Stimulated activated CD4-positive, alpha-beta T cell treated with anti-CD3 and anti-CD28 coated beads, Interleukin-12 subunit alpha, Interleukin-12 subunit beta, amount 100 ng/mL, for 24 hours (primary cell): ENCODE measurements at places on chromosomes 6 and 20.

DNA sequence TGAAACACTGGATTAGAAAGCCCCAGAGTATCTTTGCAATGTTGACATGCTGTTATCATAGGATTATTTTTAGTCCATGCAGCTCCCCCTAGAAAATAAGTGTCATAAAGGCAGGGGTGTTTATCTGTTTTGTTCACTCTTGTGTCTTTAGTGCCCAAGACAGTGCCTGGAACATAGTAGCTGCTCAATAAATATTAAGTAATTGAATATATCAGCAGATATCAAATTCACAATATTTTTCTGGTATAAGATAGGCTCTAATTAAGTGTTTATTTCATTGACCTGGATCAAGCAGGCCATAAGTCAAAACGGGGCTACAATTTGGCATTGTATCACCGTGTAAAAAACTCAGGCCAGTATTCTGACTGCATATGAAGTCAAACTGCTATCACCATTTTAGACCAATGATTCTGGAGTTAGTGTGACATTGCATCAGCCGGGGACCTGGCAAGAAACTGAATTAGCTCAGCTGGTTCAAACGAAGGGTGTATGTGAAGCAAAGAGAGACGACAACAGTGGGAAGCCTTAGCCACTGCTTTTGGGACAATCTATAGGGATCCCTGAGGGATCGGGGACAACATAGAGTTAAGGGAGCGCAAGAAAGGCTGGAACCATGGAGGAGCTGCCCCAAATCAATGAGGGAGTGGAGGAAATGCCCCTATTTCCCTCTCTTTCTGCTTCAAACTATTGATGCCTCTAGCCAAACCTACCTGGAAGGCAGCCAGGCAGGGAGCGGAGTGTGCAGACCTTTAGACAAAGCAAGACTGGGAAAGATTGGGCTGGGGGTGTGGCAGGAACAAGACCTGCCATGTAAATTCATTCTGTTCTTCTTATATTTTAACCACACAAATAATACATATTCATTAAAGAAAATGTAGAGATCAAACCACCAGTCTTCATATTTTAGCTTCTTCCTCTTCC lies 112.2 kb downstream of the PLEKHG1 start:
- no peak for DNase-seq

GRCh38 chr6:36769676-36770499 lies 69.4 kb downstream of the CPNE5 start:
- DNase-seq: no peak

- no peak for DNase-seq
Measured at GRCh38 chr20:15185322-15185721, 847.9 kb upstream of the FLRT3 start.

DNA sequence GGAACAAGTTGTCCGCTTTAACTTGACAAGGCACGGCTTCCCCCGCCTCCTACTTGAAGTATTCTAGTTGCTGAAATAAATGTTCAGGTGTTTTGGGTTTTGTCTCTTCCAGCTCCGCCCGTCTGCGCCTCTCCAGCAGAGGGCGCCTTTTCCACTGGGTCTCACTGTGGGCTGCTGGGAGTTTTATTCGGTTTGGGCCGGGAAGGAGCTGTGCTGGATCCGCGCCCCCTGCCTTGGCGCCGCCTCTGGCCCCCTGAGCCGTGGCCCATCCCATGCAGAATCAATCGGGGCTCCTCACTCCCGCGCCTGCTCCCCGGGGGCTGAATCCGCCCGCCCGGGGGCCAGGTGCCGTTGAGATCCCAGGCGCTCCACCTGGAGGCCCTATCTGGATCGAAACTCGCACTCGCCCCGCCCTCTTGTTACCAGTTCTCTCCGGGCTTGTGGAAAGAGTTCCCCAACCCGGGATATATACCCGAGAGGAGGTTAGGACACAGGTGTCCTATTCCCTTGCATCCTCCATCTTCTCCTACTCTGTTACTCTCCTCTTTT lies 51.0 kb upstream of the TCF21 start:
- peak; percentile 14 for DNase-seq

DNA sequence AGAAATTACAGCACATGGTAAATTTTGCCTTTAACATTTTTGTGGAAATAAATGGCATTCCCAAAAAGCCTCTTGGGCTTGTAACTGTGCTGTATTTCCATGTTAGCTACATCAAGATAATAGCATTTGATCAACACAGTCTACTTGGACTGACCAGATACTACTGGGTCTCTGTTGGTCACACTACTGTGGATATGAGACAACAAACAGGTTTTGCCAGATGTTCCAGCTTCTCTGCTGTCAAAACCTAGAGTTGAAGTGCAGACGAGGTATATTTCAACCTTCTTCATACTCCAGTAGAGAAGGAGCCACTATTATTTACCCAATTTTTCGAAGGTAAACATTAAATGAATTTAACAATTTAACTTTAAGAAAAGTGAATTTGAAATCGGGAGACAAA lies 284.7 kb upstream of the CITED2 start:
- DNase-seq: no peak

GRCh38 chr20:9490631-9491030 lies 23.8 kb upstream of the LAMP5 start:
- no peak for DNase-seq

GRCh38 chr6:112911959-112912358 lies 564.8 kb downstream of the RFPL4B start:
- DNase-seq: no peak

DNA sequence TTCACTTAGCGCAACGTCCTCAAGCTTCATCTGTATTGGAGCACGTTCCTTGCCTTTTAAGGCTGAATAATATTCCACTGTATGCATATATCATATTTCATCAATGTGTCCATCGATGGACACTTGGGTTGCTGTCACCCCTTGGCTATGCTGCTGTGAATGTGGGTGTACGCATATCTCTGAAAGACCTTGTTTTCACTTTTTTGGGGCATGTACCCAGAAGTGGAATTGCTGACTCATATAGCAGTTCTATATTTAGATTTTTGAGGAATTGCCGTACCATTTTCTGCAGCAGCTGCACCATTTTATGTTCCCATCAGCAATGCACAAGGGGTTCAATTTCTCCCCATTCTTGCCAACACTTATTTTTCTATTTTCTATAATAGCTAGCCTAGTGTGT lies 22.8 kb upstream of the SLC23A2 start:
- DNase-seq: no peak
